LNCaP clone FGC (cell line): ENCODE measurements at places on chromosomes 2 and 18.

DNA sequence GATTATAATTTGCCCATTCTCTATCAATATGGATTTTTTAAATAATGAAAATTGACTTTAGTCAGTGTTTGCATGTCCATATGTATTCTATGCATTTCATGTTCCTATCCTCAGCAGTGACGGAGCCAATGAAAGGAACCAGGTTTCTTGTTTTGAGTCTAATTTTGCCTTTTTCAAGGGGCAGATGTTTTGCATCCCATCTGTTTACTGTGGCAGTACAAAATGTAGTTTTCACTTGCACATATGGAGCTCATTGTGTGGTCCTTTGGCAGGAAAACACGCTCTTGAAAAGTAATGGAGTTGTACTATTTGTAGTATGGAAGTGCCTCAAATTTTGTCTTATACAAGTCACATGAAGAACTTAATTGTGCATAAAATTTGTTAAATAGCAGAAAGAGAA, 127.8 kb downstream of the AGPS start:
- DNase-seq: no peak

DNA sequence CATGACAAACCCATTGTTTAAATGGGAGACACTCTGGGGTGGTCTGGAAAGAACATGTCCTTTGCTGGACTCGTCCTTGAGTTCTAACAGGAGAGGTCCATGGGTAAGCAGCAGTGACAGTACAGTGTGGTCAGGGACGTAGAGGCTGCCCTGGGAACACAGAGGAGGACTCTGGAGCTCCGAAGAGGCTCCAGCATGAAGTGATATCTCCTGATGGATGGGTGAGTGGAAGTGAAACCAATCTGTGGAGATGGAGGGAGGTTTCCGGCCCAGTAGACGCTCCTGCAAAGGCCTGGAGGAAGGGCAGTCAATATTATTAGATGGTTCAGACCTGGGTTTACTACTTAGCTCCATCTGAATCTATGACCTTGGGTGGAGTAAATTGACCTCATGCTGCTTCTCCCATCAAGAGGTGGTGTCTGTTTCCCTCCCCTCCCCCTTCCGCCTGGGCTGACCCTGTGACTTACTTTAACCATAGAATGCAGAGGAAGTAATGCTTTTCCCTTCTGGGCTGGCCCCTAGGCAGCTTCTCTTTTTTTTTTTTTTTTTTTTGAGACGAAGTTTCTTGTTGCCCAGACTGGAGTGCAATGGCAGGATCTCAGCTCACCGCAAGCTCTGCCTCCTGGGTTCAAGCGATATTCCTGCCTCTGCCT, 2.3 kb upstream of the TFCP2L1 start:
- DNase-seq: no peak

DNA sequence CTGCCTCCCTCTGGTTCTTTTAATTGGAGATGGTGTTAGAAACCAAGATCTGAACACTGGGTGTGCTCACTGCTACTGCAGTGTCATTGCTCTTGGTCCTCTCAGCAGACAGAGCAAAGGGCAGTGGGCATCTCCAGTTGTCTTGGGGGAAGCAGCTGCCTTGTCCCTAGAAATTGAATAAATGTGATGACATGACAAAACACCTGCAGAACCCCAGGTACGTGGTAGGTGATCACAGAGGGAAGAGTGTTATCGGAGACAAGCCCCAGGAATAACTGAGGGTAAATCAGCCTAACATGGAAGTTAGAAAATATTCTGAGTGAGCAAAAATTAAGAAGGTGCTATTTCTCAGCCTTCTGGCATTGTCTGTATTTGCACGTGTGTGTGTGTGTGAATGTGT, 311.9 kb upstream of the HDAC4 start:
- DNase-seq: no peak

GRCh38 chr2:237278568-237278967, 135.4 kb downstream of the COL6A3 start:
- DNase-seq: no peak

DNA sequence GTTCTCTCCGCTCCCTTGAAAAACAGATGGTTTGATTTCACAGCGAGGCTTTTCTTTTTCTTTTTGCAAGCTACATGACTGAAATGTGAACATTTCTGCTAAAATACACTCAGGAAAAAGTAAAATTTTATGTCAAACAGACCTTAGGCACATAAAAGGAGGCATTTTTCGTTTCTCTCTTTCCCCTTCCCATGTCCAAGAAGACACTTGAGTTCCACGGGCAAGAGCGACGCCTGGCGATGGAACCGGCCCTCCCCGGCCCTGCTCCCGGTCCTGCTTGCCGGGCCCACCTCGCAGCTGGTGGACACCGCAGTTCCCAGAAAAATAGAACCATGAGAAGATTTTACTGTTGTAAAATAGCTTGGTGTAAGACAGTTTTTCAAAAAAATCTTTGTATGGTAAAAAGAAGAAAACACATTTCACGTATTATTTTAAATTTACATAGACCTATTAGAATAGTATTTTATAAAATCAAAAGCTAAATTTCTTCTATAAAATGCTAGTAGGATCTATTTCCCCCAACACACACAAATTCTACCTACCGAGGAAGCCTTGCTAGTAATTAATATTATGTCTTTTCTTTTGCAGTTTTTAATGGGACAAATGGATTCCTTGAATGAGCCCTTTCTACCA, 2.3 kb upstream of the ALKAL2 start:
- peak; percentile 14 for DNase-seq

DNA sequence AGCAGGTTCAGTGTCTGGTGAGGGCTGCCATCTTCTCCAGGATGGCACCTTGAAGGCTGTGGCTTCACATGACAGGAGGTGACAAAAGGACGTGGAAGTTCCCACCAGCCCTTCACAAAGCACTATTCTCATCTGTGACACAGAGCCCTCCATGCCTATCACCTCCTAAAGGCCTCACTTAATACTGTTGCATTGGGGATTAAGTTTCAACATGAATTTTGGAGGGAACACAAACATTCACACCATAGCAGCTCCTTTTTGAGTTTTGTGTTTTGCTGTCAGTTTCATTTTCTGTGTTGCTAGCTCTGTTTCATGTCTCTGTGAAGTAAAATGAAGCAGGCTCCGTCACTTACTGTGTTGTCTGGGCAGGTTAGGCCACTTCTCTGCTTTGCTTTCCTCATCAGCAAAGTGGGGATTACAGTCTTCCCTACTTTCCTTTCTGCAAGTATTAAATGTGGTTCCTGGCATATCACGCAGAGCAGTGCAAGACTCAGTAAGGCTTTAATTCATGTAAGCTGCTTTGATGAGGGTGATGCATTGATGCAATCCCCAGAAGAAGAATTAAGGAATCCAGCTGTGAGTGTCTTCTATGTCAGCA, 31.6 kb downstream of the LIMS1 start:
- DNase-seq: no peak

DNA sequence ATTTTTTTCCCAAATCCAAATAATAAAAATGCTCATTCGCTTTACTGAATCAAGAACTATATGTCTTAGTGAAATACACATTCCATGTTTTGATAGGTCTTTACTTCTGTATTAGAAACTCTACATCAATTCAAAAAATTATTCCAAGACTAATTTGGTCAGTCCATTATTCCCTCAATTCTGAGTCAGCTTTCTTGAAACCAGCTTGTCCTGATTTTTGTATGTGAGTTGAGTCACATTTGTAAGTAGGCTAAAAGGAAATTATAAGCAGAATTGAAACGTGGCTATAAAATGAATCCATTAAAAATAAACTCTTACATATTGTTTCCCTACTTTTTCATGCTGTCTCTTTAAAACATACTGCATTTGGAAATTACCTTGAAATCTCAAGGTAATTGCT, 113.0 kb downstream of the DNER start:
- no peak for DNase-seq

GRCh38 chr2:240372101-240372500, 63.4 kb upstream of the GPC1 start:
- DNase-seq: no peak

GRCh38 chr2:181955010-181955409, 30.6 kb upstream of the PPP1R1C start:
- DNase-seq: no peak

DNA sequence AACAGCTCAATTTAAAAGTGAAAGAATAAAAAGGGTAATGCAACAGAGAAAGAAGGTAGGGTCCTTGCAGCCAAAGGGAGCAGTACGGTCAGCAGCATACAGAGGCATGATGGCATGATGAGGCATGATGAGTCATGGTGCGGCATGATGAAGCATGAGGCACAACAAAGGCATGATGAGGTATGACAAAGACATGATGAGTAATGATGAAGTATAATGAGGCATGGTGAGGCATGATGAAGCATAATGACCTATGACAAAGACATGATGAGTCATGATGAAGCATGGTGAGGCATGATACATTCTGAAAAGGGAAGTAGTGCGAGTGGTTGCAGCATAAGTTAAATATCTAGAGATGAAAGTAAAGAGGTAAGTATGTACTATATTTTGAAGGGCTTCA, 673.2 kb downstream of the TMEM182 start:
- DNase-seq: no peak

- DNase-seq: no peak
Observed at GRCh38 chr18:67951137-67951536, 434.6 kb upstream of the DSEL start.

GRCh38 chr18:56382541-56382940, 255.9 kb downstream of the TXNL1 start:
- DNase-seq: no peak

GRCh38 chr2:8754106-8754776, 72.4 kb downstream of the ID2 start:
- no peak for DNase-seq

DNA sequence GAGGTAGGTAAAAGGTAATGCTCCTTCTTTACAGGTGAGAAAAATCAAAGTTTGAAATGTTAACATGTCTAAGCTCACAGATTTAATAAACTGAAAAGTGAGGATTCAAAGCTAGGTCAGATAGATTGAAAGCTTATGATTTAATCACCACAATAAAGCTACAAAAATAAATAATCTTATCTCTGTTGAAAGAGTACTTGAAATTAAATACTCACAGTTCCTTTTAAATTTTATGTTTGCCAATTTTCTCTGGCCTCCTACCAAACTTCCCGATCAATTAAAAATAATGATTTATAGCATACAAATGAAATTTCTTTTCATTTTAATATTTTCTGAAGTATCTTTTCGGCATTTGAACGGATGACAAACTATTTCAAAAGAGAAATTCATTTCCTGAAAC, 77.3 kb downstream of the GAREM1 start:
- DNase-seq: no peak

DNA sequence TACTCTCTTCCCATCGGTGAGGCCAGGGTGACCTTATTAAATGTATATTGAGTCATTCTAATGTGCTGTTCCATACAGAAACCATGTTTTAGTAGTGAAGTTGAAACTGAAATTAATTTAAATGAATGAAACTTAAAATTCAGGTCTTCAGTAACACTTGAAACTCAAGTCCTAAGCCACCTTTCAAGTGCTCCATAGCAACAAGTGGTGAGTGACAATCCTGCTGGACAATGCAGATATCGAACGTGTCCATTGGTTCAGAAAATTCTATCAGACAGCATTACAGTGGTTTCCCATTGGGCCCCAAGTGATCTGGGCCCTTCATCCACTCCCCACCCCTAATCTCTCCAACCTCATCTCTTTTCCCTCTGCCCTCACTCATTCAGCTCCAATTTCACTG, 48.7 kb downstream of the HNMT start:
- DNase-seq: no peak

- DNase-seq: no peak
Observed at GRCh38 chr2:129762386-129763189, 216.9 kb upstream of the RAB6C start.

- DNase-seq: no peak
Observed at GRCh38 chr2:9076210-9076609, 72.7 kb upstream of the MBOAT2 start.

DNA sequence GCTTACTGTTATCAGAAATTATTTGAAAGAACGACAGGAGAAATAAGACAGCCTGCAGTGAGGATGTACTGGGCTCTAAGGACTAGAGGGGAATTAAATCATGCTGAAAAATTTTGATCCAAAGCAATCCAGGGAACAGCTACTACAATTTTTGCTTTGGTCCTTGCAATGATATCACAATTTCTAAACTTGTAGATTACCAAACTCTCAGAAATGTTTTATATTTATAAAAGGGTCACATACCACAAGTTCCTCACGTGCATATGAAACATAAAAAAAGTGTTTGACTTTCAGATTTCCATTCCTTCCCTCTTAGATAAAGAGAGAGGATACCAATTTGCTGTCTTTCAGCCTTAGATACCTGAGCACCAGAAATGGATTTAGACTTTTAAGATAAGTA, 261.2 kb downstream of the STK39 start:
- no peak for DNase-seq

DNA sequence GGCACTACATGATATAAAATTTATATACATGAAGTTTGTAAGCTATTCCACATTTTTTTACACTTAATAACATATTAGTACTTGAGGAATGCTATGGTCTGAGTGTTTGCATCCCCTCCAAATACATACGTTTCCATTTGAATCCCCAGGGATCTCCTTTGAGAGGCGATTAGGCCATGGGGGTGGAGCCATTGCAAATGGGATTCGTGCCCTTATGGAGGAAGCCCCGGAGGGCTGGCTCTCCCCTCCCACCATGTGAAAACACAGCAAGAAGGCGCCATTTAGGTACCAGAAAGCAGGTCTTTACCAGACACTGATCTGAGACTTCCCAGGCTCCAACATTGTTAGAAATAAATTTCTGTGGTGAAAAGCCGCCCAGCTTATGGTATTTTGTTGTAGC, 20.8 kb upstream of the MBP start:
- DNase-seq: no peak

- no peak for DNase-seq
Observed at GRCh38 chr2:119023534-119023933, 81.5 kb downstream of the MARCO start.

DNA sequence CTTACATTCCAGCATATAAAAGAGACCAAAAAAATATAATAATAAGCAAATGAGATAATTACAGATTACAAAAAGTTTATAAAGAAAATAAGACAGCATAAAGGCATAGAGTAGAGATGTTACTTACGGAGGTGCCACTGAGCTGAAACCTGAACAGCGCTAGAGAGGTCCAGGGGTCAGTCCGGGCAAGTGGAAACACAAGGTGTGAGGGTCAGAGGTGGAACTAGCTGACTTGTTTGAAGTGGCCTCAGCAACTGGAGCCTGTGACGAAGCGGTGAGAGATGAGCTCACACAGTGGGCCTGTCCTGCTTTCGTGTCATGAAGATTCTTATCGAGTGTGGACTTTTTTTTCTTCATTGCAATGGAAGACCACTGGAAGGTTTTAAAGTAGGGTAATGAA, 288.3 kb upstream of the TANK start:
- DNase-seq: no peak

- no peak for DNase-seq
Observed at GRCh38 chr18:9062418-9062751, 40.1 kb upstream of the NDUFV2 start.

- no peak for DNase-seq
Observed at GRCh38 chr2:207256476-207257207, 90.9 kb upstream of the KLF7 start.

GRCh38 chr18:32339045-32339444, 131.6 kb downstream of the GAREM1 start:
- no peak for DNase-seq
